Astrocyte (in vitro differentiated cells and primary cell): ENCODE measurements at places on chromosomes 13 and 19.
A peak's percentile ranks its signal among the peaks of the same experiment; 100 is the strongest.

GRCh38 chr13:80341756-80342370, 937 bp upstream of the SPRY2 start:
- peak; percentile 52 for DNase-seq

DNA sequence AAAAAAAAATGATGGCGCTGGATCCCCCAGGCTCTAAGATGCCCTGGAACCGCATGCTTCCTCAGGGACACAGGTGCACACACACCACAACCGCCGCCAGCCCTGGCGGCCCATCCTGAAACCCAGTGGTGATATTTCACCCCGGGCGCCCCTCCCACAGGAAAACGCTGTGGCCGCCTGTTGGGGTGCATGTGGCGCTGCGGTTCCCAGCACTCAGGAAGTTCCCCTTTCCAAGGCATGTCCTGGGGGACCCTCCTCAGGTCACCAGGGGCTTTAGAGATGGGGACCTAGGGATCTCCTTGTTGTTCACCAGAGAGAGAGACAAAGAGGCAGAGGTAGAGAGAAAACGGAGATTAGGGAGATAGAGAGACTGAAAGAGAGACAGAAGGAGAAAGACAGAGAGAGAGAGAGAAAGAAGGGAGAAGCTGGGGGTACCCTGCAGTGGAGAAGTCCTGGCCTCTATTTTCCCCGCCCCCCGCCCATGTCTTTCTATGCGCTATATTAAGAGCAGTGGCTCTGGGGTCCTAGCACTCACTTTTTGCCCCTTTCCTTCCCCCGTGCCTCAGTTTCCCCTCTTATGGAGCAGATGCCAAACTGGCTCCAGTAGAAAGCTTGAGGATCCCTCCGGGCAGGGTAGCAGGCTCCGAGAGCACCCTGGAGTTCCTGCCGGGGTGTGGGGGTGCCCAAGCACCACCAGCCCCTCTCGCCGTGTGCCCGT, 2.3 kb downstream of the ADGRE2 start:
- no peak for DNase-seq

DNA sequence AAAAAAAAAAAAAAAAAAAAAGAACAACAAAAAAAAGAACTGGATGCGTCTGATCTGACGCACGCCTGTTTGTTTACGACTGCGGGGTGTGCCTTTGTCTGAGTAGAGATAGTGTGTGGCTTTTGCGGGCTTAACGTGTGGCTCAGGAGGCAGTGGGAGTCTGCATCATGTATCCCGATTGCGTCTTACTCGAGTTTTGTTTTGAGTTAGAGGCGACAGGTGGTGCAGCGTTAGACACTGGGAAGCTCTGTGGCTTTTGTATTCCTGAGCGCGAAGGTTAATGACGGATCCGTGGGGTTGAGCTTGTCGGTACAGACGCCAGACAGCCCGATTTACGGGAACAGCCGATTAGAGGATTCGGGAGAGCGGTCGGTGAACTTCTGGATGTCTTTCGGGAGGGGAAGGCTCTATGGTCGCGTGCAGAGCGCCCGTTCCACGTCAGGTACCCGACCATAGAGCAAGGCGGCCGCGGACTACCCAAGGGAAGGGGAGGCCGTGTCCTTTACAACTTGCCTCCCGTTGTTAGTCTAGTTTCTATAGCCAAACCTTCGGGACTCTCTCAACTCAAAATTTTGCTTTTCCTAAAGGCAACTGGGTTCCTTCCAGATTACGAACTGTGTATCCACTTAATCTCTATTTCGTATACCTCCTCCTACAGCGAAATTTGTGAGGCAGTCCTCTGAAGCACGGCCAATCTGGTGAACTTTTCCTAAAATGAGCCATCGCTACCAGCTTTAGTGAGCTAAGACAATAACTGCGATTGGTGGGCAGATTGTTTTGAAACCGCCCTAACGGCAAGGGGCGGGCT, 926 bp upstream of the HNRNPUL1 start:
- peak; percentile 81 for DNase-seq

DNA sequence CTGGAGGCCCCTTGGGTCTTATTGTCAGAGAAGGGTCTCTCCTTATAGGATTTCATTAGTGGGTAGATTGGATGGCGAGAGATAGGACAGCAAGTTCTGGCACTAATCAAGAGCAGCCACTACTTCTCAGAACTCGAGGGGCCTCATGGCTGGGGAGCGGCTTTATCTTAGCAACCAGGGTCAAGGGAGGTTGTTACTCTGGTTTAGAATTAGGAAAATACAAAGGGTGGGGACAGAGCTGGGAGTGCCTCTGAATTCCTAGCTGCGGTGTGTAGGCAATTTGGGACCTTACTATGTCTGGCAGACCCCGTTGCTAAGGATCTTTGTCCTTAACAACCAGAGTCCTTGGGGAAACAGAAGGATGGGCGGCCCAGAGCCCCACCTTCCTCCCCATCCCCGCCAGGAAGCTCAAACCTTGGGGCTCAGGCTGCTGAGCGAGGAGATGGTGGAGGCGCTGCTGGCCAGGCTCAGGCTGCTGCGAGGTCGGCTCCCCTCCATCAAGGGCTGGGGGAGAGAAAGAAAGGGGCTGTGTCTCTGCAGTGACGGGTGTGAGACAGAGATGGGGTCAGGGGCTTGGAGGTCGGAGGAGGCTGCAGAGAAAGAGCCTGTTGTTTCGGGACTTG, 1.2 kb downstream of the PLEKHA4 start:
- DNase-seq = no peak

- no peak for DNase-seq
Observed at GRCh38 chr13:29954082-29955028, 103.9 kb upstream of the UBL3 start.

DNA sequence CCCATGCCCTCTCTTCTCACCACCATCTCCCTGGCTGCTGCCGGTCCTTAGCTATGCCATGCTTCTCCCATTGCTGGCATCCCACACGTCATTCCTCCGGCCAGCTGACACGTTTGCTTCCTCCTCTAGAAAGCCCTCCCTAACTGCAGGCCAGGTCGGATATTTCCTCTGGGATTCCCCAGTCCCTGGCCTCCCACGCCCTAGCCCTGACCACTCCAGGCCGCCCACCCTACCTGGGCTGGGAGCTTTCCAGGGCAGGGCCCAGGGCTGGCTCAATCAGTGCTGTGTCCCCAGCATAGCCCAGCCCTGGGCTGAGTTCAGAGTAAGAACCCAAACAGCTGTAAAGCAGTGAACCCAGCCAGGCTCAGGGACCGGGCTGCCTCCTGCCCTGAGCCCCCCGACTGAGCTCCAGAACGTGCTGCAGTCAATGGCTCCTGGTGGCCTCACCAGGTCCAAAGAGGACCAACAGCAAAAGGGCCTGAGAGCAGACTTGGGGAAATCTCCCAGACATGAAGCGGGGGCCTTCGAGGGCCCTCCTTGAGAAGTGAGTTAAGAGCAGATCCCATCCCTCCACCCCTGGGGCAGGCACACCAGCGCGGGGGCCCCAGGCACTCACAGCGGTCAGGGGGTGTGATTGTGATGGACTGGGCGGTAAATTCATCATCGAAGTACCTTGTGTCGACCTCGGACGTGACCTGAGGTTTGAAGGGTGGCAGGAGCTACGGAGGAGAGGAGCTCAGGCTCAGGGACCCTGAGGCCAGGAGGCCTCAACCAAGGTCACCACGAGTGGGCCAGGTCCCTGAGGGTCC, 8.1 kb upstream of the CCNP start:
- DNase-seq = no peak

GRCh38 chr19:18170714-18171255, 2.8 kb upstream of the IFI30 start:
- DNase-seq = no peak

DNA sequence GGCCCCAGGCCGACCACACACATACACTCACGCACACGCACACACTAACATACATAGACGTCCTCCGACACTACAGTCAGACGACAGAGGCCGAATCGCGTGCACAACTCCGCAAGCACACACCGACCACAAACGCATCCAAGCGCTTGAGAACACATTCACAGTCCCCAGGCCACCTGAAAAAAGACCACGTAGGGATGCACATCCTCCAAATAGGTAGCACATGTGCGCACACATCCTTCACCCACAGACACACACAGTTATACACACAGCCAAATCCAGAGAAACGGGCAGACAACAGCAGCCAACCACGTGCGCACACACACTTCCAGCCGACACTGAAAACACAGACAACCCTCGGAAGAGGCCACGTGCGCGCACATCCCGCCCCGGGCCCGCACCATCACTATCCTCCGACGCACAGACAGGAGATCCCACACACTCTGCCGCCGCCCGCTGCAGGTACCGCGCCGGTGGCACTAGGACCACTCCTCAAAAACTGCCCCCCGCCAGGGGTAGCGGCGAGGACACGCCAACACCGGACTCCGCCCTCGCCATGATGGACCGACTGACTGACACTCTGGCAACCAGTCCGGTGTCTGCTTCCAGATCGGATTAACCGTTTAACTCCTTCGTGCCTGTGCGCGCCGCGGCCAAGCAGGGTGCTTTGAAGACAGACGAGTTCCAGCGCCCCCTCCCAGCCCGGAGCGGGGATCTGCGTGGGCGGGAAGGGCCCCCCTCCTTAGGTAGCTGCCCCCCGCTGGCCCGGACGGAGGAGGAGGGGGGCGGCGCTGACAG, 493 bp upstream of the PDE4A start:
- DNase-seq = peak; percentile 68

DNA sequence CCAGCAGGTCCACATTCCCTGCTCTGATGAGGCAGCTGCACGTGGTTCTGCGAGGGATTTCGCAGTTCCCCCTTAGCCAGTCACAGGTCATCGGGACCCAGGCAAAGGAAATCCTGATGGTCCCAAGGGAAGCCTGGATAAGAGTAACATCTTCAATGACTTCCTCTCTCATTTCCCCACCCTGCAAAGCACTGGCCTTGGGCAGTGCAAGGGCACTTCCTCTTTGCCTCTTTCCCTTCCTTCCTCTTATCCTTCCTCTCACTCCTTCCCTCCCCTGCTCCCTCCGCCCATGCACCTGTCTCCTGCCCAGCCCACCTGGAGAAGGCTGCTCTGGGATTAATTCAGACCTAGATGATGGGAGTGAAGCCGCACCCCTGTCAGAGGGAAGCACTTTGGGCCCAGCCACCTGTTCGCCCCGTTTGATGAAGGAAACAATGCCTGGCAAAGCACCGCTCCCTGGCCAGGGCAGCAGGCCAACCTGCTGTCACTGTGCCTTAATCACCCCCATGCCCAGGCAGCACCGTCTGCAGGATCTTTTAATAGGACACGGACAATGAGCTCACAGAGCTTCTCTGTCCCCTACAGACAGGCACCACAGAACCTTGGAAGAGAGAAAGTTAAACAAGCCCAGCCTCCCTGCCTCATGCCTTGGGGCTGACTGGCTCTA, 113.5 kb upstream of the PABPC3 start:
- DNase-seq = no peak
